Uterus (tissue), 4 donors: ENCODE measurements at places on chromosomes 2 and 18. TPM values are rescaled to one million over a fixed set of nuclear protein-coding genes. Genes with fewer than 3 reads are reported as not detected.

Gene LIMS1
- total RNA-seq = 37.4 TPM

Gene SPC25
- 0.43 TPM for total RNA-seq

Gene AGXT
- total RNA-seq = not detected

Gene ITGA4
- total RNA-seq = 0.51 TPM

Gene GDF7
- total RNA-seq = 1.5 TPM

Gene PJVK
- not detected for total RNA-seq

Gene SKOR2
- not detected for total RNA-seq

Gene NEB
- total RNA-seq = 0.26 TPM

Gene MAP3K19
- total RNA-seq = 3.8 TPM

Gene KCNS3
- total RNA-seq = 10.7 TPM

Gene DOK1
- total RNA-seq = 85.0 TPM

Gene ALPG
- not detected for total RNA-seq

Gene AQP4
- 1.1 TPM for total RNA-seq

Gene DNAJC5G
- total RNA-seq = 3.9 TPM

Gene CAPN14
- under 0.01 TPM for total RNA-seq

Gene SLC5A7
- total RNA-seq = not detected

Gene CYTIP
- total RNA-seq = 5.5 TPM

Gene RGPD4
- not detected for total RNA-seq

Gene TLX2
- total RNA-seq = 0.55 TPM

Gene TUBA4B
- not detected for total RNA-seq

Gene DHX57
- 13.3 TPM for total RNA-seq

Gene ERFE
- total RNA-seq = not detected

Gene FEV
- not detected for total RNA-seq

Gene AQP12B
- not detected for total RNA-seq

Gene FAP
- 167 TPM for total RNA-seq

Gene PARD3B
- total RNA-seq = 85.6 TPM

Gene ANKRD36C
- total RNA-seq = 228 TPM

Gene L3MBTL4
- 10.8 TPM for total RNA-seq

Gene PARD6G
- total RNA-seq = 15.9 TPM

Gene DES
- 578 TPM for total RNA-seq

Gene CYP27A1
- 5.4 TPM for total RNA-seq

Gene CHRNG
- total RNA-seq = not detected

Gene RPRD1A
- total RNA-seq = 84.8 TPM

Gene ZNF397
- total RNA-seq = 20.6 TPM

Gene STPG4
- not detected for total RNA-seq

Gene PLB1
- 6.6 TPM for total RNA-seq

Gene TWIST2
- total RNA-seq = 28.1 TPM

Gene MAP3K20
- 183 TPM for total RNA-seq

Gene SLC38A11
- total RNA-seq = 2.2 TPM

Gene PPIL3
- total RNA-seq = 40.1 TPM

Gene KCNIP3
- total RNA-seq = 16.4 TPM

Gene DNAJC27
- 8.6 TPM for total RNA-seq

Gene COL4A4
- total RNA-seq = 6.4 TPM

Gene ARHGAP15
- total RNA-seq = 0.88 TPM

Gene ADCY3
- 37.9 TPM for total RNA-seq

Gene AMER3
- total RNA-seq = not detected

Gene UPP2
- not detected for total RNA-seq

Gene ADAM23
- 3.6 TPM for total RNA-seq

Gene METTL8
- 25.1 TPM for total RNA-seq

Gene HTR2B
- total RNA-seq = 8.6 TPM

Gene PRSS56
- not detected for total RNA-seq

Gene DYNAP
- not detected for total RNA-seq

Gene MAPK4
- 2.8 TPM for total RNA-seq
